ENCODE measurements at places on chromosomes 13 and 19.

DNA sequence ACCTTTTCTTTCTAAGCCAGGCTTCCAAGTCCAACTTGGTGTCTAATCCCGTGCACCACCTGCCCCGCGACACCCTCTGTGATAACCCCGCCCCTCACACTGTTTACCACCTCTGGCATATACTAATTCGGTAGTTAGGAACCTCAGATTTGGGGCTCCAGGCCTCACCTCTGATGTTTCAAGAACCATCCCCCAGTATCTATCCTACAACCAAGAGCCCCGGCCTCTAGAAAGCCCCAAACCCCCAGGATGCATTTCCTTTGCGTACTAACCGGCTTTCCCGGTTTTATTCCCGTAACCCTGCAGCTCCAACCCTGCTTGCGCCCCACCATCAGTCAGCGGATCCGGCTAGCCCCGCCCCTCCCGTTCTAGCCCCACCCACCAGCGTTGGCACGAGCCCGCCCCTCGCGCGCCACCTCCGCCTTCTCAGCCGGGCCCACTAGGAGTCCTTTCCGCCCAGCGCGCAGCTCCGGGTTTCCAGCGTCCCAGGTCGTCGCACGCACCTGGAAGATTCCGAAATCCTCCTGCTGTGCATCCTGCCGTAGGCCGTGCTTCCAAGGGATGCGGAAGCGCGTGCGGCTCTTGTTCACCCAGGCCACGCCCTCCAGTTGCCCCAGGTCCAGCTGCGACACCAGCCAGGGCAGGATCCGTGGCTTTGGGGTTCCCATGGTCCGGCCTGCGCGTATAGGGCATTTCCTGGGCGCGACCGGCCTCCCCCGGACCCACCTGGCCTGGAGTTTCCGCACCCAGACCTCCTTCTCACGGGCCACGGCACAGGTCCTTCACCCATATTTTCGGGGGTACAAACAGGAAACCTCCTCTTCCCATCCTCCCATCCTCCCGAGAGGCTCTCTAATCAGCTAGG is 1.3 kb downstream of the IRF3 start:
- DNase-seq = peak; percentile 80

DNA sequence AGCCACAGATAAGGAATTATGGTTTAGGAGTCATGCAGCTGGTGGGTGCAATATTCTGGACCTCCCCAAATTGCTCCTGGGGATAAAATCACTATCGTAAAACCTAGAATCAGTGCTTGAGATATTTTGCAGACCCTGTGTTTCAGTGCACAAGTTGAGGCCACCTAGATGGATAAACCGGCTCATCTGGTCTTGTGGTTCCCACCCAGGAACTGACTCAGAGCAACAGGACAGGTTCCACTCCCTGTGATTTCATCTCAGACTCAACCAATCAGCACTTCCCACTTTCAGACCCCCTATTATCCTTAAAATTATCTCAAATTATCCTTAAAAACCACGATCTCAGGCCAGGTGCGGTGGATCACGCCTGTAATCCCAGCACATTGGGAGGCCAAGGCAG is 21.0 kb downstream of the FBXL12 start:
- DNase-seq = no peak

- DNase-seq = no peak
Measured at GRCh38 chr13:99224021-99224420, 23.4 kb downstream of the UBAC2 start.

DNA sequence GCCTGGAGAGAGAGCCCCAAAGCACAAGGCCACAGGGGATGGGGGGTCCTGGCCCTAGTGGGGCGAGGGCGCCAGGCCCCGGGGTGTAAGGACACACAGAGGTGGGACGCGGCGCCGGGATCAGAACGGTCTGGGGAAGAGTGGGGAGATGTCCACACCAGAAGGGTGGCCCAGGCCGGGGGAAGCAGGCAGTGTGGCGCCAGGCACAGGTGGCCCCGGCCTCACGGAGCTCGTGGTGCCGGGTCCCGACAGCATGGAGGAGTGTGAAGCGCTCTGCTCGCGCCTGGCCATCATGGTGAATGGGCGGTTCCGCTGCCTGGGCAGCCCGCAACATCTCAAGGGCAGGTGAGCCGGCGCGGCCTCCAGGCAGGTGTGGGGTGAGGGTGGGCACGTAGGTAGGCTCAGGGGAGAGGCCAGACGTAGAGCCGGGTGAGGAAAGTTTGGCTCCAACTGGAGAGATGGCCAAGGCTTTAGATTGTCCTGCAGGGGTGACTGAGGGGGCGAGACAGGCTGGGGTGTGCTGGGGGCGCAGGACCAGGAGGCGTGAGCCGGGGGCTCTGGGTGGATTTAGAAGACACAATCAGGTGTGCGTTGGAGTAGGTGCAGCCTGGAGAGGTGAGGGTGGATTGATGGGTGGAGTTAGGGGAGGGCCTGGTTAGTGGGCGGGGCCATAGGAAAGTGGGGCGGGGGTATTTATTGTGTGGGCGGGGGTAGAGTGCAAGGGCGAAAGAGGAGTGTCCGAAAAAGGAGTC is 2.9 kb upstream of the ARHGAP45 start:
- DNase-seq = no peak

- DNase-seq = no peak
Measured at GRCh38 chr13:114248011-114248410, 13.3 kb downstream of the CDC16 start.

- peak; percentile 73 for DNase-seq
Measured at GRCh38 chr19:13155472-13156359, 5.5 kb downstream of the IER2 start.

DNA sequence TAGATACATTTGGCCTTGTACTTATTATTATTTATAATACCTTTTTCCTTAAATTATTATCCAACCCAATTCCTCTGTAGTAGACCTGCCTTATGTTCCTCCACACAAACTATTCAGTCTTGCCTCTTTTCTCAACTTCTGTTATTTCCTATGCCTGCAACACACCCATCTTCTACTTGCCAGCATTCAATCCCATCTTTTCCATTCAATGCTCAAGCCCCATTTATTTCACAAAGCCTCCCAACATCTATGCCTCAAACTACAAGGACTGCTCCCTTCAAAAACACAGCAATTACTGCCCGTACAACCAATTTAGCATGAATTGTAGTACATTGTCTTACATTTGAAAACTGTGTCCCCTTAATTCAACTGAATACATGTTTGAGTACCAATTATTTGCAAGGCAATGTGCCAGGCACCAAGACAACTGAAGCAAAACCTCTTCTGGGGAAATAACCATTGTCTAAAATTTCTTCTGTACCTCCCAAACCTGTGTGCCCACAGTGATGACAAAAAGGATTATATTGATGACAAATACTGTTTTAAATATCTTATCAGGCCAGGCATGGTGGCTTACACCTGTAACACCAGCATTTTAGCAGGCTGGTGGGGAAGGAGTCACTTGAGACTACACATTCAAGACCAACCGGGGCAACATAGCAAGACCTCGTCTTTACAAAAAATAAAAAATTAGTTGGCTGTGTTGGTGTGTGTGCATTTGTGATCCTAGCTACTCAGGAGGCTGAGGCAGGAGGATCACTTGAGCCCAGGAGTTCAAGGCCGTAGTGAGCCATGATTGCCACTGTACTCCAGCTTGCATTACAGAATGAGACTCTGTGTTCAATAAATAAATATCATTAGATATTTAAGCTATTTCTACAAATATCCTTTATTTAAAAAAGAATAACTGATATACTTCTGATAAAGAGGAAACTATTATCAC is 35.1 kb downstream of the ELF1 start:
- DNase-seq = no peak
